Epithelial cell of alveolus of lung (primary cell): ENCODE measurements at places on chromosomes 4 and X. TPM values are rescaled to one million over a fixed set of nuclear protein-coding genes. Genes with fewer than 3 reads are reported as not detected.

The FGFR3 gene
- 0.88 and 1.4 TPM in 2 replicates for total RNA-seq

The CXorf65 gene
- total RNA-seq: not detected in 2 replicates

The MSX1 gene
- total RNA-seq: 1.2 and 2.2 TPM in 2 replicates

The COL4A5 gene
- 67.9 and 153 TPM in 2 replicates for total RNA-seq

The C4orf51 gene
- total RNA-seq: not detected in 2 replicates

The TBX22 gene
- not detected in 2 replicates for total RNA-seq

The SSX2B gene
- total RNA-seq: not detected in 2 replicates

The RHOXF2 gene
- not detected in 2 replicates for total RNA-seq

The TLR10 gene
- 0.13 TPM in 1 of 2 replicates, not detected in the other for total RNA-seq

The F8 gene
- 1.7 and 12.6 TPM in 2 replicates for total RNA-seq

The GUCY1B1 gene
- 8.1 and 20.5 TPM in 2 replicates for total RNA-seq

The DDX53 gene
- total RNA-seq: not detected in 2 replicates

The BANK1 gene
- 0.13 TPM in 1 of 2 replicates, not detected in the other for total RNA-seq

The HELT gene
- not detected in 2 replicates for total RNA-seq

The PFKFB1 gene
- under 0.01 TPM in 1 of 2 replicates, not detected in the other for total RNA-seq

The PCDH18 gene
- total RNA-seq: 59.1 and 665 TPM in 2 replicates

The CCSER1 gene
- total RNA-seq: under 0.01 TPM in 1 of 2 replicates, not detected in the other

The MAGEA3 gene
- total RNA-seq: not detected in 2 replicates

The CAPN6 gene
- total RNA-seq: 0.13 TPM in 1 of 2 replicates, not detected in the other

The SLC10A4 gene
- not detected in 2 replicates for total RNA-seq

The CLDN2 gene
- not detected in 2 replicates for total RNA-seq

The SYN1 gene
- 0.80 and 3.5 TPM in 2 replicates for total RNA-seq

The CENPE gene
- 7.6 and 11.6 TPM in 2 replicates for total RNA-seq

The HTN3 gene
- total RNA-seq: not detected in 2 replicates

The NEIL3 gene
- total RNA-seq: 8.4 and 9.9 TPM in 2 replicates

The NHSL2 gene
- 0.32 and 0.78 TPM in 2 replicates for total RNA-seq

The HTN1 gene
- total RNA-seq: not detected in 2 replicates

The BMPR1B gene
- 1.0 and 3.4 TPM in 2 replicates for total RNA-seq

The LIMCH1 gene
- 1.4 and 11.7 TPM in 2 replicates for total RNA-seq

The ERVMER34-1 gene
- total RNA-seq: 0.13 and 3.0 TPM in 2 replicates

The GYPB gene
- not detected in 2 replicates for total RNA-seq

The CT45A1 gene
- total RNA-seq: not detected in 2 replicates

The UGT8 gene
- 0.39 TPM in 1 of 2 replicates, not detected in the other for total RNA-seq

The YTHDC1 gene
- 20.8 and 49.0 TPM in 2 replicates for total RNA-seq

The CXorf49 gene
- not detected in 2 replicates for total RNA-seq

The GPR173 gene
- 3.7 and 9.8 TPM in 2 replicates for total RNA-seq

The MOSPD2 gene
- total RNA-seq: 9.8 and 12.9 TPM in 2 replicates

The GABRE gene
- total RNA-seq: 2.2 and 4.5 TPM in 2 replicates

The RTL5 gene
- total RNA-seq: 1.4 and 2.6 TPM in 2 replicates

The PRDM5 gene
- total RNA-seq: 6.4 and 9.4 TPM in 2 replicates

The F11 gene
- total RNA-seq: not detected in 2 replicates

The ADAM29 gene
- not detected in 2 replicates for total RNA-seq

The HTRA3 gene
- total RNA-seq: 10.3 and 79.3 TPM in 2 replicates

The NKX3-2 gene
- total RNA-seq: 0.39 and 0.48 TPM in 2 replicates

The PAGE1 gene
- not detected in 2 replicates for total RNA-seq

The HPGDS gene
- not detected in 2 replicates for total RNA-seq

The TMEM154 gene
- total RNA-seq: 0.72 and 11.0 TPM in 2 replicates

The HEPH gene
- 8.5 and 29.9 TPM in 2 replicates for total RNA-seq
